ENCODE measurements at places on chromosomes 7 and 10. TPM values are rescaled to one million over a fixed set of nuclear protein-coding genes. Genes with fewer than 3 reads are reported as not detected.

GRCh38 chr10:60413306-60414012, 23.8 kb upstream of the ANK3 start:
- no peak for DNase-seq
- H3K27ac ChIP-seq, result no peak overlapping the region
- no peak overlapping the region for H3K4me3 ChIP-seq
- H3K36me3 ChIP-seq, result no peaks in the 10 kb centered on the region
- H3K27me3 ChIP-seq, result no peaks in the 10 kb centered on the region

GRCh38 chr10:2858452-2858851, 208.9 kb upstream of the PFKP start:
- peaks cover 61% of the 10 kb centered on the region for H3K27me3 ChIP-seq
- DNase-seq, result no peak
- H3K4me3 ChIP-seq, result no peak overlapping the region
- no peak overlapping the region for H3K27ac ChIP-seq
- H3K4me1 ChIP-seq, result no peaks in the 10 kb centered on the region

AASS gene
- 6.3 TPM for total RNA-seq

DNA sequence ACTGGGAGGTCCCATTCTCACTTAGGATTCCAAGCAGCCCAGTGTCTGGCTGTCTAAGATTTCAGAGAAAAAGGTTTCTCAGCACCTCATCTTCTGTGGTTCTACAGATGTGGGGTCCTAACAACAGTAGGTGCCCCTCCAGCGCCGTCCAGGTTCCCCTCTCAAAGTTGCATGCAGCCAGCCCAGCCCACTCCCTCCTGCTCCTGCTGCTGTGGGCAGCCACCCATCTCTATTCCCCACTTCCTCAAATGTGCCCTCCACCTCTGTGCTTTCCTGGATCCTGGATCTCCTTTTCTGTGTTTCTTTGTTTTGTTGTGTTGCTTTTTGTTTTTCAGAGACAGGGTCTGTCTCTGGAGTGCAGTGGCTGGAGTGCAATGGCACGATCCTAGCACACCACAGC, 13.3 kb upstream of the SLC18A3 start:
- peaks cover 6% of the 10 kb centered on the region for H3K4me1 ChIP-seq
- H3K4me3 ChIP-seq, result no peak overlapping the region
- DNase-seq, result no peak
- peaks cover 38% of the 10 kb centered on the region for H3K27me3 ChIP-seq
- H3K36me3 ChIP-seq, result no peaks in the 10 kb centered on the region

ADGRA1 gene
- 0.99 TPM for total RNA-seq

DNA sequence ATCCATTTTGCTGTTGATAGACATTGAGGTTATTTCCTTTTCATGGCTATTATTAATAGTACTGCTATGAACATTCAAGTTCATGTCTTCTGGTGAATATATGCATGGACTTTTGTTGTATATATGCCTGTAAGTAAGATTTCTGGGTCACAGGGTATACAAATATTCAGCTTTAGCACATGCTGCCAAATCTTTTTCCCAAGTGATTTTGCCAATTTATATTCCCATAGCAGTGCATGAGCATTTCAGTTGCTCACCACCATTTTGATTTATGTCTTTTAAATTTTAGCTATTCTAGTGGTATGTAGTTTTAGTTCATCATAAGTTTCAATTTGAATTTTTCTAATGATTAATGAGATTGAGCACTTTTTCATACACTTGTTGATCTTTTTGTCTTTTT, 59.9 kb downstream of the CALD1 start:
- H3K27me3 ChIP-seq, result no peaks in the 10 kb centered on the region
- H3K4me3 ChIP-seq, result no peak overlapping the region
- H3K4me1 ChIP-seq, result peaks cover 16% of the 10 kb centered on the region
- no peak for DNase-seq

GRCh38 chr10:126503392-126504062, 115.2 kb upstream of the ADAM12 start:
- H3K27ac ChIP-seq, result no peak overlapping the region
- no peaks in the 10 kb centered on the region for H3K36me3 ChIP-seq
- DNase-seq, result no peak

HDAC9 gene
- 6.8 TPM for total RNA-seq

- H3K4me3 ChIP-seq, result no peak overlapping the region
- DNase-seq, result no peak
- peaks cover 29% of the 10 kb centered on the region for H3K4me1 ChIP-seq
- no peaks in the 10 kb centered on the region for H3K27me3 ChIP-seq
- no peak overlapping the region for H3K27ac ChIP-seq
These were observed 32.5 kb downstream of the ZNF775 start for GRCh38 chr7:150411606-150412005.
